ENCODE measurements at places on chromosomes 6 and 20. TPM values are rescaled to one million over a fixed set of nuclear protein-coding genes. Genes with fewer than 3 reads are reported as not detected.

INSM1 gene
- not detected for total RNA-seq

EBF4 gene
- 2.7 TPM for total RNA-seq

SCGN gene
- not detected for total RNA-seq

PRR18 gene
- total RNA-seq = 0.14 TPM

PDRG1 gene
- total RNA-seq = 29.0 TPM

MROH8 gene
- 0.69 TPM for total RNA-seq

FGD2 gene
- not detected for total RNA-seq

PROKR2 gene
- not detected for total RNA-seq

SEMG1 gene
- total RNA-seq = not detected

ELOVL5 gene
- 46.2 TPM for total RNA-seq

CRYBG1 gene
- 0.40 TPM for total RNA-seq

EDN3 gene
- 1.6 TPM for total RNA-seq

B3GAT2 gene
- total RNA-seq = 0.05 TPM

All from A549 treated with ZK216348 at 1 μM for 4 hours (cell line).